GM03348 (cell line): ENCODE measurements at places on chromosomes 11 and 22.

GRCh38 chr11:9001736-9002135 lies 2.1 kb downstream of the NRIP3 start:
- peak; percentile 72 for DNase-seq

GRCh38 chr11:1952806-1953482 lies 5.8 kb downstream of the MRPL23 start:
- DNase-seq: no peak

DNA sequence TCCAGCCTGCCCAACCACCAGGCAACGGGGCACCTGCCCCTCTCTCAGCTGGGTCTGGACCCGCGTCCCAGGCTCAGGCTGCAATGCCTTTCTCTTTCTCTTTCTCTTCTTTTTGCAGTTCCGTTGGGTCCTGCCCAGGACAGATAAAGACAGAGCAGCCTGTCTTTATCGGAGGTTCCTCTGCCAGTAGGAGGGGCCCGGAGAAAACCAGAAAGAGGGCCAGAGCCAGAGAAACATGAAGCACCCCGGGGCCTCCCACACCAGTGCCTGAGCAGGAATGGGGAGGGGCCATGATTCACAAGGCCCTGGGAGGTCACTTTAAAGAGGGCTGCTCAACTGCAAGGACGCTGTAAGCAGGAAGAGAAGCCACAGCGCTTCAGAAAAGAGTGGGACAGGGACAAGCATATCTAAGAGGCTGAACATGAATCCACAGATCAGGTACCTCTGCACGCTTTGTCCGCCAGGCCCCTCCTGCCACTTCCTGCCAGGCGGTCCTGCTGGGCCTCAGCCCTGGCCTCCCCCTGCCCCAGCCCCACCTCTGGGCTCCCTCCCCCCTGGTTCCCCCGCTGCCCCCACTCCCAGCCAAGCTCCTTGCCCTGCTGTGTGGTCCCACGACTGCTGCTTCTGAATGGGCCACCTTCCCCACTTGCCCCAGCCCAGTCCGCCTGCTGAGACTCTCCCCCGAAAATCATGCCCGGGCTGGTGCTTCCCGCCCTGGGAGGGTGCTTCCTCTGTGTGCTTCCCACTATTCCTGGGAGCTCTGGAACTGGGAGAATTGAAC lies at the start of gene APOBEC3C:
APOBEC3C (plus strand) TSS at position 316 of the 781 bp plus-strand sequence; CDS start at position 422, 106 bp downstream.
- DNase-seq: peak; percentile 91

DNA sequence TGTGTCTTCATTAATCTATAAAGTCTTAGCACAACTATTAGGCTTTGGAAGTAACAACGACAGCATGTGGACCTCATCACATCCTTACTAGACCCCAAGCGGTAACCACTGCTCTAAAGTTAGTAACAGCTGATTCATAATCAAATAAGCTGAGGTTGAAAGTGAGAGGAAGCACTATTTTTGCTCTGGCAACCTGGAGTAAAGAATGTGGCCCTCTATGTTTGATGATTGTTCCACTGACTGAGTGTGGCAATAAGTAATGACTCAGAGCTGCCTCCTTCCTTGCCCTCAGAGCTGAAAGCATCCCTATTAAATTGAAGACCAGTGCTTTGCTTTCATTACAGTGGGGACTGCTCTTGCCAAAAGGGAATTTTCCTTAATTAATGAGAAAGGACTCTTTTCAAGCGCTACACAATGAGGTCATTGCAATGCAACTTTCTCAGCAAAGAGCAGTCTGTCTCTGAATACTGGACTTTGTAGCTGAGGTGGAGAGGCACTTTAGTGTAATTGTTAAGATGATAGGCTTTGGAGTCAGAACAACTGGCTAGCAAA lies 906.1 kb upstream of the RAG2 start:
- peak; percentile 33 for DNase-seq

DNA sequence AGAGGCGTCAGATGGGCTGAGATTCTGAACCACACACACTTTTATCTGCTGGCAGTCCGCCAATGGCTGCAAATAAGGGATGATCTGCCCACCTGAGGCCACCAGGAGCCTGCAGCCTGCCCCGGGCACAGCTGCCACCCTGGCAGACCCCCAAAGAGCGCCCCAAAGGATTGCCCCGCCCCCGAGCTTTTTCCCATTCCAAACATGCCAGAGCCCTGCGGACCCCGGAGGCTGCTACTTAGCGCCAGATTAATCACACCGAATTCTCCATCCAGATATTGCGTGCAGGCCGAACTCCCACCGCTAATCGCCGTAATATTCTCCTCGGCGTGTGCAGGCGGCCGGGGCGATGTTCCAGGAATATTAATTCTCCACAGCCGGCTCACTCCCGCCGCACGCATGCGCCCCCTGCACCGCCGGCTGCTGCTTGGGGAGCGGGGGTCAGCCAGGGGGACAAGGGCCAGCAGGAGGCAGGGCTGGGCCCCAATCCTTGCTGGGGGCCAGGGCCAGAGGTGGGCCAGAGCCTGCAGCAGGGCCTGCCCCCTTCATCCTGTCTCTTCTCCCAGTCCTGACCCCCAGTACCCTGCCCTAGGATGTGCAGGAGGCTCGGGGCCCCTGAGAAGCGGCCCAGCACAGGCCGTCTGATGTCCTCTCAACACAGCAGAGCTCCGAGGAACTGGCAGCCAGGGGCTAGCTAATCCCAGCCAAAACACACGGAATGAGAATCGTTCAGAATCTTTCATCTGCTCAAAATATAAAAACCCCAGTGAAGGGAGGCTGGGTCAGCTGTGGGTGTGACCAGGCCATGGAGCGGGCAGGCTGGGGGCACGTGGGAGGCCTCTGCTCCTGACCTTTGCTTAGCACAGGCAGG lies 19.5 kb upstream of the TCF20 start:
- DNase-seq: peak; percentile 43

DNA sequence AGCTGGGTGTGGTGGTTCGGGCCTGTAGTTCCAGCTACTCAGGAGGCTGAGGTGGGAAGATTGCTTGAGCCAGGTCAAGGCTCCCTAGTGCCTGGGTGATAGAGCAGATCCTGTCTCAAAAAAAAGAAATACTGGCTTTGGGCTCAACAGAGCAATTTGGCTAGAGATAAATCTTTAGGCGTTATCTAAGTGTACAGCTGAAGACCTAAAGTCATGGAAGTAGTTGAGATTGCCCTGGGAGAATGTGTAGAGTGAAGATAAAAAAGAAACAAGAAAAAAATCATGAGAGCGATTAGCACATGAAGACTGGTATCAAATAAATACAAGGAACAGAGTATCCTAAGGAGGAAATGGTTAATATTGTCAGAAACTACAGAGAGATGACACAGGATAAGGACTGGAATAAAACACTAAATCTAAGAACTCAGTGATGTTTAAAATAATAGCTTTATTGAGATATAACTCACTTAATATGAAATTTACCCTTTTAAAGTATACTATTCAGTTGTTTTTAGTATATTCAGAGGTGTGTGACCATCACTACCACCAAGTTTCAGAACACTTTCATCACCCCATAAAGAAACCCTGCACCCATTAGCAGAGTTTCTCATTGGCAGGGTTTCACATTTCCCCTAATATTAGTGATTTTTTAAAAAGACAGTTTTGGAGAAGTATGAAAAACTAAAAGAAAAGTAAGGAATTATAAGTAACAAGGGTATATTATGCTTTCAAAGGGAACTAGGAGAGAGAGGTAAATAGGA lies 20.7 kb downstream of the PIK3C2A start:
- no peak for DNase-seq

GRCh38 chr11:72724851-72725723 lies 27.1 kb downstream of the ARAP1 start:
- peak; percentile 85 for DNase-seq

DNA sequence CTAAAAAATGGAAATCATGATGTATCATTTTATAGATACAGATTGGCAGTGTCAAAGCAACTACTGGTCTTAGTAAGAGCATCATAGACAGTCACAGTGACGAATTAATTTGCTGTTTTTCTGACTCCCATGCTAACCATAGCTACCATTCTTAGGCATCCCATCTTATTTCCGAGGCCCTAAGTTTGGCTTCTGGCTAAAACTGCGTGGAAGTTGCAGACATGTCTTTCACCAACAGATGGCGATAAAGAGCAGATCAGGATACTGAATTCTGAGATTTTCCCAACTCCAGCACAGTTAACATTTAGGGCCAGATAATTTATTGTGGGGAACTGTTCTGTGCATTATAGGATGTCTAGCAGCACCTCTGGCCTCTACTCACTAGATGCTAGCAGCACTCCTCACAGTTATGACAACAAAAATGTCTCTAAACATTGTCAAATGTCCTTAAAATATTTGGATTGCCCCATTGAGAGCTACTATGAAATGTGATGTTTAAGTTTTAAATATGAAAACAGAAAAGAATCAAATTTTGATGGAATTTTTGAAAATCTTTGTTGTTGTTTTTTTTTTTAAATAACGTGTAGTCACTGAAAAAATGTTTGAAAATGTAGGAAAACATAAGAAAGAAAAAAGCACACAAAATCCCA lies 16.3 kb downstream of the OR2AG2 start:
- peak; percentile 67 for DNase-seq

DNA sequence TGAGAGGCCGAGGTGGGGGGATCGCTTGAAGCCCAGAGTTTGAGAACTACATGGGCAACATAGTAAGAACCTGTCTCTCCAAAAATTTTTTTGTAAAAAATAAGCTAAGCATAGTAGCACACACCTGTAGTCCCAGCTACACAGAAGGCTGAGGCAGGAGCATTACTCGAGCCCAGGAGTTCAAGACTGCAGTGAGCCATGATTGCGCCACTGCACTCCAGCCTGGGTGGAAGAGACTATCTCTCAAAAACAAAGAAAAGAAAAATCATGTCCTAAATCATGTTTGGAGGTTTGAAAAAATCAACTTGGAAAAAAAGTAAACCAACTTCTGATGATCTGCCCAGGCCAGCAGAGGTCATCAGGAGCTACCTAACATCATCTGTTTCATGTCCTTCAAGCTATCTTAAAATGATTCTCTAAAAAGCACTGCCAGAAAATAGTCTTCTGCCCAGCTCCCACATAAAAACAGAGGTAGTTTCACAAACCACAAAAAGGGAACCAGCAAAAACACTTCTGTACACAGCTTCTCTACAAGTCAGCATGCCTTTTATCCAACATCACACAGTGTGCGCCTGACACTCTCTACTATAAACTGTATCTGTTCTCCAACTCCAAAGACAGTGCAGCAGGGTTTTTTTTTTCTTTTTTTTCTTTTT lies 165.0 kb downstream of the SOX6 start:
- no peak for DNase-seq
